ENCODE measurements at places on chromosomes 6 and 20.

DNA sequence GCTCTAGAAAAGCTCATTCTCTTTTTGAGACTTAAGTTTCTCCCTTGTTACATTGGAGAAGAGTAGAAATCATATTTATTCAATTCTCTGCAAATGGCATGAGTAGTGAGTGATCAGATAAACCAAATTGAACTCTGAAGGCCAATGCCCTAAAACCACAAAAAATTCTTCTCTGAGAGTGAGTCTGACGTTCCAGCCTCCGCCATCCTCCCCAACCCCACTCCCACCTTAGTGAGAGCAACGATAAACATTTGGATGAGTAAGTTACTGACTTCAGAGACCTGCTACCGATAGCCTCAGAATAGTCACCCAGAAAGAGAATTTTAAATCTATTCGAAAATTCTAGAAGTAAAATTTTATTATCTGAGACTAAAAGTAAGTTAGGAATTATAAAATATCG lies 94.6 kb downstream of the TFAP2A start:
- DNase-seq: no peak
- no peak overlapping the region for H3K4me3 ChIP-seq
- peaks cover 7% of the 10 kb centered on the region for H3K36me3 ChIP-seq
- no peak overlapping the region for H3K27ac ChIP-seq
- peaks cover 8% of the 10 kb centered on the region for H3K27me3 ChIP-seq

- no peaks in the 10 kb centered on the region for H3K4me1 ChIP-seq
- H3K27ac ChIP-seq: no peak overlapping the region
- DNase-seq: no peak
Measured at GRCh38 chr6:53975941-53976615, 135.2 kb upstream of the MLIP start.

GRCh38 chr6:90288404-90288803 lies 8.2 kb downstream of the BACH2 start:
- H3K27me3 ChIP-seq: no peaks in the 10 kb centered on the region
- H3K27ac ChIP-seq: peak overlapping the region; percentile 4
- no peak overlapping the region for H3K4me3 ChIP-seq
- no peak for DNase-seq
- peaks cover 95% of the 10 kb centered on the region for H3K4me1 ChIP-seq

DNA sequence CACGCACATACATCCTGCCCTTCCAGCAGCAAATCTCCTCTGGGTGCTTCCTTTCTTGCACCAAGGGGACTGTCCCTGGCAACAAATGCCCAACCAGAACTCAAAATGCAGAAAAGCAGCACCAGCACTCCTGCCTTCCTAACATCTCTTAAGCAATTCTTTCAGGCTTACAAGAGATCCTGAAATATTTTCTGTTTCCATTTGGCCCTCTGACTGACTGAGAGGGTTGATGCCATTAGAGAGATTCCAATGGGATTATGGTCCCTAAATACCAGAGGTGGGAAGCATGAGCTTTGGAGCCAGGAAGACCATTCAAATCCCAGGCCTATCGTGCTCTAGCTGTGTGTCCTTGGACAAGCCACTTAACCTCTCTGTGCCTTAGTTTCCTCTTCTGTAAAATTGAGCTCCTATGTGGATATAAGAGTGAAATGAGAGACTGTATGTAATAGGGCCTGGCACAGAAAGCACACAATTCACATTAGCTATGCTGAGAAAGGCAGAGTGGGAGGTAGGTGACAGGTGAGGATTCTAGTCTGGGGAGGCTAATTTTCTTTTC lies 56.8 kb downstream of the PRDM1 start:
- H3K36me3 ChIP-seq: no peaks in the 10 kb centered on the region
- peaks cover 24% of the 10 kb centered on the region for H3K4me1 ChIP-seq
- no peak overlapping the region for H3K27ac ChIP-seq

GRCh38 chr20:58023346-58023745 lies 205.1 kb downstream of the ANKRD60 start:
- no peak overlapping the region for H3K27ac ChIP-seq
- peaks cover 5% of the 10 kb centered on the region for H3K4me1 ChIP-seq
- no peak overlapping the region for H3K4me3 ChIP-seq
- no peaks in the 10 kb centered on the region for H3K36me3 ChIP-seq
- no peak for DNase-seq
- peaks cover 13% of the 10 kb centered on the region for H3K27me3 ChIP-seq

- H3K27me3 ChIP-seq: no peaks in the 10 kb centered on the region
- peaks cover 33% of the 10 kb centered on the region for H3K36me3 ChIP-seq
- H3K4me3 ChIP-seq: no peak overlapping the region
- no peak overlapping the region for H3K27ac ChIP-seq
- H3K4me1 ChIP-seq: peaks cover 4% of the 10 kb centered on the region
Measured at GRCh38 chr6:132316970-132317369, 84.3 kb downstream of the MOXD1 start.

DNA sequence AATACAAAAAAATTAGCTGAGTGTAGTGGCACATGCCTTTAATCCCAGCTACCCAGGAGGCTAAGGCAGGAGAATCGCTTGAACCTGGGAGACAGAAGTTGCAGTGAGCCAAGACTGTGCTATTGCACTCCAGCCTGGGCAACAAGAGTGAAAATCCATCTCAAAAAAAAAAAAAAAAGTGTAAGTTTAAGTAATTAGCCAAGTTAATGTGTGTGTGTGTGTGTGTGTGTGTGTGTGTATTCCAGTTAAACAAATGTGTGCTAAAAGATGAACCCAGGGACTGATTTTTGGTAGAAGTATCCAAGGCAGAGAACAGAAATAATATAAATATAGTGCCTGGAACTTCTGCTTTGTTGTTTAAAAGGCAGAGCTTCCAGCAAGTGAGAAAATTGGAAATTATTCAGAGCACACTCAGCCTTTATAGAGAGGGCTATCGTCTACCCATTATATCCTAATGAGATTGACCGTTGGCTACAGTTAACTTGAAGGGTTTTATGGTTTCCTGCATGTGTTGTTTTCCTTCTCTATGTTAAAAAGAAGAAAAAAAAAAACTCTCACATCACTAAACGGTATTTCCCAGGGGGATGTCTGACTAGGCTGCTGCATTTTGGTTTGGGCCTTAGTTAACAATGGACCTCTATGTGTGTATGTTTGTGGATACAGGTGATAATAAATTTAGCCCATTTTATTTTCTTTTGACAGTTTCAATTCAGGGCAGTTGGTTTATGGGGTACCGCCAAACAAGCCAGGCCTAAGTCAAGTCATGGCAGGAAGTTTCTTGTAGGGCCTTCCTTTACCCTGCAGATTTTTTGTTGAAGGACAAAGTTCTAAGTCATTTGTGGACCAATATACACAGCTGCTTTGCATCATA lies 9.8 kb downstream of the SOX4 start:
- no peak overlapping the region for H3K27ac ChIP-seq
- H3K36me3 ChIP-seq: peaks cover 3% of the 10 kb centered on the region
- H3K4me1 ChIP-seq: peaks cover 29% of the 10 kb centered on the region

DNA sequence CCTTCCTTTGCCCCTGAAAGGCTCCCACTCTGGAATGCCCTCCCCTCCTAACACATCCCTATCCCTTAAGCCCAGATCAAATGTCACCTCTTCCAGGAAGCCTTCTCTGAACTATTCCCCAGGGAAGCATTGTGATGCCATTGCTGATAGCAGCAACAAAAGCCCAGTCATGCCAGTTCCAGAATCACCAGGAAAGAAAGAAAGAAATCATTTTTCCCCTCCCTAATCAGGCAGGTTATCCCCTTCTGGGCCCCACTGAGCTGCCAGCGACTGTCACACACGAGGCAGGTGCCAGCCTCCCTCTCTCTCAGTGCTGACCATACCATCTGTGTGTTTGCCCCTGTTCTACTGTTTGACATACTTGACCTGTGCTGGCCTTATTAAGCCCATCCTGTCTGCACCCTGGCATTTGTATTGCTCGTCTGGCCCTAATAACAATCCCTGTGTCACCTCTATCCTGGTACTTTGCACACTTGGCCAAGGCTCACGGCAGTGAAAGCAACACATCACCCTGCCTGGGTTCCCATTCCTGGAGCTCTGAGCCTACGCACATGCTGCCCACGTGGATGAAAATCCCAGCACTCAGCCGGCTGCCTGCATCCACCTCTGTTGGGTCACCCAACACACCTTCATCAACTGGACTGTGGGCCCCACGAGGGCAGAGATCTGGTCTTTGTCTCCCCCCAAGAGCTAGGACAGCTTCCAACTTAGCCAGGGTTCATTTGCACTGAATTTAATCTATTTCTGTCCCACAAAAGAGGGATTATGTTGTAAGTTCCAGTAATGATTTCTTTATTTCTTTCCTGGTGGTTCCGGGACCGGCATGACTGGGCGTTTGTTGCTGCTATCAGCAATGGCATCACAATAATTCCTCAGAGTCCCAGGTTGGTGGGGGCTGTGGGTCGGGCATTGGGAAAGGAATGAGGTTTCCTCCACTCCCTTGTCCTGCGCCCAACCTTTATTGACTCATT lies 5.3 kb upstream of the BPIFB1 start:
- H3K27ac ChIP-seq: no peak overlapping the region
- no peaks in the 10 kb centered on the region for H3K36me3 ChIP-seq
- peaks cover 29% of the 10 kb centered on the region for H3K27me3 ChIP-seq
- no peak for DNase-seq
- no peaks in the 10 kb centered on the region for H3K4me1 ChIP-seq
- H3K4me3 ChIP-seq: no peak overlapping the region

Measured in stimulated activated naive B cell treated with anti-CD40 and anti-IgM and Interleukin-4, amounts not matched to agents 10 μg/mL and 1 μg/mL and 100 μg/mL, for 72 hours (primary cell).